ENCODE measurements at places on chromosomes 3 and 15.

DNA sequence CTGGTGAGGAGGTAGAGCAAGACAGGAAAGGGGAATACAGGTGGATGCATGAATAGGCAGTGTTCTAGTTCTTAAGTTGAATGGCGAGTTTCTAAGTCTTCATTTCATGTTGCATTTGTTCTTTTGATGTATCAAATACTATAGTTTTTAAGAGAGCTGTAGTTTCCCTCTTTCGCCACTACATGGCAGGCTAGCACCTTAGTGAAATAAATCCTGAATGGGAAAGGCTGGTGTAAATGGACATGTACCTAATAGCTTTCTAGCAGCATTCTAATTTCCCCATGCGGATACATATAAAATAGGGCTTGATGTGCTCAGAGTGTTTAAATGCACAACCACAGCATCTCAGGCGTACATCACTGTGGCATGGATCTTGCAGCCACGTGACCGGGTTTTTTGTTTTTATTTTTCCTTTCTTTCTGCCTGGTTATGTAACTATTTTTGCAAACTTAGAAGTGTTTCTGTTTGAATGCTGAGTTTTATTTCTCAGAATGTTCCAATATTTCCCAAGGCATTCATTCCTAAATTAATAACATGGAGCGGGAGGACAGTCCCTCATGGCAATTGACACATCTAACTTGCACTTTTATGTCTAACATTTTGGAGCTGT lies 23.5 kb upstream of the CLN6 start:
- DNase-seq, result peak; percentile 27

GRCh38 chr3:134126153-134126552 lies 96.4 kb upstream of the SLCO2A1 start:
- DNase-seq, result no peak

DNA sequence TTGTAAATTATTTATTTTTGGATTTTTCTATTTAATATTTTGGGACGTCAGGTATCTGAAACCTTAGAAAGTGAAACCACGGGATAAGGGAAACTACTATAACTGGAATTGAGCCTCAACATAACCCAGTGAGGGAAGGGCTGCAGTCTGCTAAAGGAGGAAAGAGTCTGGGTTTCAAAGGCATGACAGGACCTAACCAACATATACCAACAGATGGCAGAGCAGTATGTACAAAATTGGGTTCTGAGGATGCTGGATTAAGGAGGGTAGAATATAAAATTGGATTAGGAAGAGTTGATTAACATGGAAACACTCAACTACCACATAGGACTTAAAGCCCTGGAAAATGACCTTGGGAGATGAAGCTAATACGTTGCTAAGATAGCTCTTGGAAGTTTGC lies 603.5 kb downstream of the MECOM start:
- DNase-seq, result no peak

- no peak for DNase-seq
These were observed 150.5 kb upstream of the POU1F1 start for GRCh38 chr3:87426918-87427317.

GRCh38 chr3:90016555-90016954 lies 909.1 kb downstream of the EPHA3 start:
- DNase-seq, result no peak

DNA sequence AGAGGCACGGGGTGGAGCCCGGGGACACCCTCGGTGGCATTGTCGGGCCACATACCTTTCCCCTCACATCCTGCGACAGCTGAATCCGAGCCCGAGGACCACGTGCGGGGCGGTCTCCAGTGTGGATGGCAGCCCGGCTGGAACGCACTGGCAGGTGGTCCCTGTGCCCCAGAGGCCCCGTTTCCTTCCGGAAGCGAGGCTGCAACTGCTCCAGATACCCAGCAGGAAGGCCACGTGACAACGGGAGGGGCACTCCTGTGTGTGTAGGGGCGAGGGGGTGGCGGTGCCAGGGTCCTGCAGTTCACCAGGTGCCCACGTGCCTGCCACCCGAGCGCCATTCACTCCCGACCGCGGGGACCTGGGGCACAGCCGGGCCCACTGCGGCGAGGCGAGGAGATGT lies 44.1 kb downstream of the APH1B start:
- DNase-seq, result no peak

DNA sequence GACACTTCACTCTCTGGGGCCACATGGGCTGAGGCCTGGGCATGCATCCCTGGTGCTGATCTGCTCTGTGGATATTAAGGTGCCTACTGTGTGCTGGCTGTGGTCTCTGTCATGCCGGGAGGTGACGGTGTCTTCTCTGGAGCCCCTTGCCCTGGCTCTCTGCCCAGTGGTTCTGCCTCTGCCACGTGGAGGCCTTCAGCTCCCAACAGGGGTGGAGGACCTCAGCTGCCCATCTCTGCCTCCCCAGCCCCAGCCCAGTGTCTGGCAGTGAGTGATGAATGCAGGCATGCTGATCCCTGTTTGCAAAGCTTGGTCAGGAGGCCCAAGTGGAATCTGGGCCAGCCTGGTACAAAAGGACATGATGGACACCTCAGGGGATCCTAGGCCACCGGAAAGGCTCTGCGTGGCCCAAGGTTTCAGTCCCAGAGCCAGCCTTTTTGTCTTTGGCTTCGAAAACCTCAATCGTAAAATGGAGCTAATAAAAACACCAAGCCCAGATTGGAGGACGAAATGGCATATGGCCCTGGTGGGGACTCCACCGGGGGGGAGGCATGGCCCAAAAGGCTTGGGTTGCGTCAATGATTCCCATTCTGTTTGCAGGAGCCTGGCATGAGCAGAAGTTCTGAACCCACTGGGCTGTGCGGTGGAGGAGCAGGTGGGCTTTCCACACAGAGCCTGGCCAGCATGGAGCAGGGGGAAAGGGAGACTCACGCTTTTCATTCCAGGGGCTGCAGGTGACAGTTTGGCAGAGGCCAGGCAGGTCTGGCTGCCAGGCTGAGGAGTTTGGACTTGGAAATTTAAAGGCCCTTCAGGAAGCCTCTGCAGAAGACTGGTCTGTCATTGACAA lies 54.7 kb upstream of the KLF13 start:
- DNase-seq, result no peak

- no peak for DNase-seq
These were observed 12.1 kb downstream of the ARPP21 start for GRCh38 chr3:35651426-35651825.

- DNase-seq, result peak; percentile 26
These were observed at the start of gene ZMYND10 for GRCh38 chr3:50345586-50346234. Gene ZMYND10 (minus strand): TSS chr3:50345732. CDS start chr3:50345579, 153 bp downstream.

All from NCI-H1048 (cell line).